ENCODE measurements at places on chromosomes 11 and 22.
A peak's percentile ranks its signal among the peaks of the same experiment; 100 is the strongest.

DNA sequence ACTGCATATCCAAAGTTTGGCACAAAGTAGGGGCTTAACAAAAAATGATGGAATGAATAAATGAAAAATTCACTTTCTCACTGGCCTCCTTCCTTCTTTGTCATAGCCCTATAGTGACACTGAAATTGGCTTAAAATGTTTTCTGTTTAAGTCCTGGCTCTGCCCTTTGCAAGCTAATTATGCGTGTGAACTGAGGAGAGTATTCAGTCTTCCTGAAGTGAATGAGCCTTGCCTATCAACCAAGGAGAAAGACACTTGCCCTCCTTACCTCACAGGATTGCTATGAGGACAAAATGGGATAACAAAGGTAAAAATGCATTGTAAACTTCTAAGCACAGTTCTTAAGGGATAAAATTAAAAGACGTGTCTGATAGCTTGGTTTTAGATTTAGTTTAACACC, 729.8 kb upstream of the ANO3 start:
- no peak for DNase-seq

- DNase-seq, result no peak
These were observed 57.3 kb downstream of the KCNA4 start for GRCh38 chr11:29959488-29959887.

GRCh38 chr11:62752177-62752785, 1.7 kb downstream of the ZBTB3 start:
- no peak for DNase-seq

DNA sequence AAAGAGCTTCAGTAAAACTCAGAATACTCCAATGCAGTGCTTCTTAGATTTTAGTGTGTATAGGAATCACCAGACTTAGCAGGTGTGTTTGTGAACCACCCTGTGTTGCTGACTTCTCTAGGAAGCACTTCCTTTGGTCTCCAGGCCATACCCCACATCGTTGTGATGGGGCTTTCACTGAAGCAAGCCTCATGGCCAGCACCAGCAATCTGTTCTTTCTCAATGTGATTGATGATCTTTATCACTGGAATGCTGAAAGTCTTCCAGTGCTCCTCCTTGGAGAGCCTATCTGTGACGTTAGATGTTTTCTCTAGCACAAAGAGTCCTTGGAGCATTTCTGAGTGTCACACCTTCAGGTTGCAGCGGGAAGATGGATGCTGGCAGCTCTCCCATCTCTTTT, 280.5 kb downstream of the DDX10 start:
- DNase-seq, result no peak

DNA sequence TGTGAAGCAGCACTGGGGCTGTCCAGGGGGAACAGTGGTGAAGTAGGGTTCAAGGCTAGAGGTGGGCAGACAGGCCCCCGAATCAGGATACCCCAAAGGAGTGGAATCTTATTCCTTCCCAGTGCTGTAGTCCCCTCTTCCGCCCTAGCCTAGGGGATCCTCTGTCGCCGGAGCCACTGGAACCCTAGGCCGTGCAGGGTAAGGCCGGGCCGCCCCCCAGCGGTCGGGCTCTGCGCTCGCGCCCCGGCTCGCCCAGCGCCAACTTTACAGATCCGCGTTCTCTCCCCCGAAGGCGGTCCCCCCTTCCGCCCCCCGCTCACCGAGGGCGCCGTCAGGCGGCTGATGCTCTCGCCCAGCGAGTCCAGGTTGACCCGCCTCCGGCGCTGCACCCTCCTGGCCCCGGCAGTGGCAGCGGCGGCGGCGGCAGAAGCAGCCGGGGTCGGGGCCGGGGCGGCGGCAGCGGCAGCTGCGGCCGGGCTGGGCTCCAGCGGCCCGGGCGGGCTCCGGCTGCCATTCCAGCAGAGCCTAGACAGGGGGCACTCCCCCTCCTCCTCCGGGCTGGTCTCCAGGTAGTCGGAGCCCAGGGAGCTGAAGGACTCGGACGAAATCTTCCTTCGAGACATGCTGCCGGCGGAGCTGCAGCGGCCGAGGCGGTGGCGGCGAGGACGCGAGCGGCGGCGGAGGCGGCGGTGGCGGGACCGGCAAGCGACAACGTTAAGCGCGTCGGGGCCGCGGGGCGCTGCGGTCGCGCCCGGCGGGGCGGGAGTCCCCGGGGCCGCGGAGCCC, 650 bp downstream of the GUCY1A2 start:
- peak; percentile 55 for DNase-seq

DNA sequence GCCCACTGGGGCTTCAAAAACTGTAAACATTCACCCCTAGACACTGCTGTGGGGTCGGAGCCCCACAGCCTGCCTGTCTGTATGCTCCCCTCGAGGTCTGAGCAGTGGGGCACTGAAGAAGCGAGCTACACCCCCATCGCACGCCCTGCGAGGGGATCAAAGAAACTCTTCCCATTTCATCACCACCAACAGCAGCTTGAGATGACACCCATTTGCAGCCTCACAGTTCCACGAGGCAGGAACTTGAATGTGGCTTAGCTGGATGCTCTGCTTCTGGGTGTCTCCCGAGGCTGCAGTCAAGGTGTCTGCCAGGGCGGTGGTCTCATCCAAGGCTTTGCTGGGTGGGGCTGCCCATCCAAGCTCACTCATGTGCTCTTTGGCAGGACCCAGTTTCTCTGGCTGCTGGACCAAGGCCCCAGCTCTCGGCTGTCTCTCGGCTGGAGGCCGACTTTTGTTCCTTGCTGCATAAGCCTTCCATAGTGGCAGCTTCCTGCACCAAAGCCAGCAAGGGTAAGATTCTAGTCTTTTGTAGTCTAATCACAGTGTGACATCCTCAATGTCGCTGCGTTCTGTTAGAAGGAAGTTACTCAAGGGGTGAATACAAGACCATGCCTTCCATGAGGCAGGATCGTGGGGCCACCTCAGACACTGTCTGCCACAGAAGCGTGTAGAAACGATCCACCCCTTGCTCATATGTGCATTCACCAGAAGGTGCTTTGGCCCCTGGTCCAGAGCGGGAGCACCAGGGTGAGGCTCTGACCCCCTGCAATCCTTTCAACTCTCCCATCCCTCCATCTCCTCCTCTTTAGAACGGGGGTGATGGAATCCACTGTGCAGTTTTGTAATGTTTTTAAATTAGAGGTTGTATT, 46.2 kb upstream of the SEPTIN5 start:
- DNase-seq, result no peak

- DNase-seq, result no peak
These were observed 101.0 kb downstream of the GGTLC2 start for GRCh38 chr22:22745225-22746060.

GRCh38 chr11:33952805-33953204, 60.9 kb upstream of the LMO2 start:
- DNase-seq, result no peak

DNA sequence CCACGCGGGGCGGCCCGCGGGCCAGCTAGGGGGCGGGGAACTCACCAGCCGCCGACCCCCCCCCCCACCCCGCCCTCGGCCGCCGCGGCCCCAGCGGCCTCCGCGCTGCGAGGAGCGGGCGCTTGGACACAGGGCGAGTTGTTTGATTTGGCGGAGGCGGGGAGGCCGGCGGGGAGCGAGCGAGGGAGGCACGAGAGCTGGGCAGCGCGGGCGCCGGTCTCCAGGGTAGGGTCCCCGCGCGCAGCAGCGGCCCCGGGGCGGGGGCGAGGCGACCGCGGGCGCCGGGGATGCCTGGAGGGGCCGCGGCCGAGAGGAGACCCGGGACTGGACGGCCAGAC, 64.4 kb downstream of the NAV2 start:
- peak; percentile 18 for DNase-seq
